ENCODE measurements at places on chromosomes 16 and 17. TPM values are rescaled to one million over a fixed set of nuclear protein-coding genes. Genes with fewer than 3 reads are reported as not detected.

EFCAB13 gene
- total RNA-seq, result 3.1 TPM

IKZF3 gene
- not detected for total RNA-seq

- DNase-seq, result peak; percentile 28
Observed at GRCh38 chr17:51435641-51436091, 175.3 kb downstream of the UTP18 start.

CACNG1 gene
- not detected for total RNA-seq

- no peak for DNase-seq
Observed at GRCh38 chr17:3989041-3989886, 25.0 kb upstream of the ATP2A3 start.

DNA sequence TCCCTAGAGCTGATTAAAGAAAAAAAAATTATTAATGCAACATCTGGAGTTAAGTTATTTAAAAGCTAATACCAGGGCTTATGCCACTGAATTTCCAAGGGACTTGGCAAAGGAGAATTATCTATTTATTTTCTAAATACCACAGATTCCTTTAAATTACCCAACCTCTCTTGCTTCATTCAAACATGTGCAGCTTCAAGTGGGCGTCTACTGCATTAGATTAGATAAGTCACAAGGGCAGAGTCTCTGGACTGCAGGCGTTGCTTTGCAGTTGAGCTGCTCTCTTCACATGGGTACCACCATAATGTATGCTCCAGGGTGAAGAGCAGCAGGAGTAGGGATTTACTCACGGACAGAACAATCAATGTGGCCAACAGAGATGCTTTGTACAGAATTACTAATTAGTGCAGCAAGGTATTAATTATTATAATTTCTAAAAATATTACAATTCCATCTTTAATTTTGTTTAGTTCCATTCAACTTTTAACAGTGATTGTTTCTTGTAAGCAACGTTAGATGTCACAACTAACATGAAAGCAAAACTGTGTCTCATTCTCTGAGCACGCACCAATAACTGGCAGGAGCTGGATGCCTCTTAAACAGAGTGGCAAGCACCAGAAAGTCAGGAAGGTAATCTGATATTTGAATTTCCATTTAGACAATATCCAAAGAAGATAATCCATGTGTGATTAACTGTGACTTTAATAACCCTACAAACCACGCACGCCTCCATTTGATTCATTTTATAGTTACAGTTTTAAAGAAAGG is 214.2 kb downstream of the STX8 start:
- DNase-seq, result no peak

TBC1D3I gene
- total RNA-seq, result 1.0 TPM

DNA sequence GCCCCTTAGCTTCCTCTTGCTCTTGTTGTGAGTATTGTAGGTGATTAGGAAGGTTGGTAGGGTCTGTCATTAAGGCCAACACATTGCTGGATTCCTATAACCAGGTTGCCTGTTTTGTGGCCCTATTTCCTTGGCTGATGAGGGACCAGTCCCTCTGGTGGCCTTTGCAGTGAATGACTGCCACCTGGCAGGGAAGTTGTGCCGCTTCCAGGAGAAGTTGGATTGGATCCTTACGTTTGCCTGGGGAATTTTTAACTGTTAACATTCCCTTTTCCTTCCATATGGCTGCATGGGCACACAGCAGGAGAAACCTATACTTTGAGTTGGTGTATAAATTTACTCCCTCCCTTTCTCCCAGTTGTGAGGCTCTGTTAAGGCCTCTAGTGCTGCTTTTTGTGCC is 32.4 kb downstream of the LCMT1 start:
- peak; percentile 7 for DNase-seq

NPIPA3 gene
- 0.22 TPM for total RNA-seq

MYOCD gene
- 1.5 TPM for total RNA-seq

DNA sequence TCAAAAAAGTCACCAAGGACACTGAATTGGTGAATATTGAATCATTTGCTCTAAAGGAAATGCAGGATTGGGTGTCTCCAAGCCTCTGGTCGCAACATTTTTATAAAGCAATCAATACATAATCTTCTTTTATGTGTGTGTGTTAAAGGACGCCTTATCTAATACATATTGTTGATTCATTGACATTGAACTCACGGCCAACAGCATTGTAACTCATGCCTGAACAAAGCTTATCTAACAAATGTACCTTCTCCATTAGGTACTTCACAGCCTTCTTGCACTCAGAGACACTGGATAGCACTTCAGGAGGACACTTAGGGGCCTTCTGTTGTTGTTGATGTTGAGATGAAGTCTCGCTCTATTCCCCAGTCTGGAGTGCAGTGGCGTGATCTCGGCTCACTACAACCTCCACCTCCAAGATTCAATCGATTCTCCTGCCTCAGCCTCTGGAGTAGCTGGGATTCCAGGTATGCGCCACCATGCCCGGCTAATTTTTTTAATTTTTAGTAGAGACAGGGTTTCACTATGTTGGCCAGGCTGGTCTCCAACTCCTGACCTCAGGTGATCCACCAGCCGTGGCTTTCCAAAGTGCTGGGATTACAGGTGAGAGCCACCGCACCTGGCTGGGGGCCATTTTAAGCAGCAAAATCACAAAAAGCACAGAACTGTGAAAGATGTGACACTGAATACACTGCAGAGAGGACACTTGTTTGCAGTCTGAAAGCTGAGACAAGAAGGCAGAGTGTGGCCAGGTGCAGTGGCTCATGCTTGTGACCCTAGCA is 13.2 kb upstream of the PDXDC1 start:
- no peak for DNase-seq

DNA sequence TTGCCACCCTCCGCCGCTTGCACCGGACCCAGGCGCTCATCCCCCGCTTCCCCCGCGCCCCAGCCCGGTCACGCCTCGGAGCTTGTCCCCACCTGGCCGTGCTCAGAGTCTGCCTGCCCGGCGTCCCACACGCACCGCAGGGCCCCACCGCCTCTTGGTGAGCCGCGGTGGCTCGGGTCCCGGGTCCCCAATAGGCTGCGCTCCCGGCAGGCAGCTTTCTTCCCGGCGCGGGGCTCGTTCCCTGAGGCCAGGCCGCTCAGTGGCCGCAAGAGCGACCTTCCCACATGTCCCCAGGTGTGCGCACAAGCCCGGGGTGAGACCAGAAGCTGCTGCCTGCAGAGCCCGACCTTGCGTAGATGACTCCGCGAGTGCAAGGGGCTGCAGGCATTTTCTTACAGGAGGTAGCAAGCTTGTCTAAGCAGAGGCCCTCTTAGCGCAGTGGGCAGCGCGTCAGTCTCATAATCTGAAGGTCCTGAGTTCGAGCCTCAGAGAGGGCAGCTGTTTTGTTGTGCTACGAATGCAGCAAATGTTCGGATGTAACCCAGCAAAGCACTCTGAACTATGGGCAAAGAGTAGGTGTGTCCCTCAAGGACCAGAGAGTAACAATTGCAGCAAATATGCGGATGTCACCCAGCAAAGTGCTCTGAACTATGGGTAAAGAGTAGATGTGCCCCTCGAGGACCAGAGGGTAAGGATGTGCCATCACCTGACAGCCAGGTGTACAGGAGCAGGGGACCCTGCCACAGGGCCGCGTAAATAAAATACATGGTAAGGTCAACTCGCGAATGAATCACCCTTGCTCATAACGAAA is 15.6 kb downstream of the TLE7 start:
- peak; percentile 83 for DNase-seq
